Uterine smooth muscle cell (primary cell): ENCODE measurements at places on chromosomes 2 and 18. TPM values are rescaled to one million over a fixed set of nuclear protein-coding genes. Genes with fewer than 3 reads are reported as not detected.

The MAP3K19 gene
- total RNA-seq: not detected in 2 replicates

The TMEM200C gene
- total RNA-seq: 0.11 and 0.12 TPM in 2 replicates

The SOX11 gene
- 0.37 and 0.66 TPM in 2 replicates for total RNA-seq

The DYTN gene
- total RNA-seq: not detected in 2 replicates

The ABCG5 gene
- total RNA-seq: not detected in 2 replicates

The CDH19 gene
- under 0.01 TPM in 1 of 2 replicates, not detected in the other for total RNA-seq

The ARID5A gene
- total RNA-seq: 11.0 and 11.8 TPM in 2 replicates

The IL18RAP gene
- total RNA-seq: not detected in 2 replicates

The PRSS56 gene
- not detected in 2 replicates for total RNA-seq

The NT5C1B gene
- 0.33 TPM in 1 of 2 replicates, not detected in the other for total RNA-seq

The ALKAL2 gene
- not detected in 2 replicates for total RNA-seq

The RAB31 gene
- 50.5 and 71.5 TPM in 2 replicates for total RNA-seq

The SFT2D3 gene
- total RNA-seq: 5.5 and 5.9 TPM in 2 replicates

The MOGAT1 gene
- not detected in 2 replicates for total RNA-seq

The SPATA3 gene
- total RNA-seq: not detected in 2 replicates

The NT5DC4 gene
- 0.11 TPM in 1 of 2 replicates, not detected in the other for total RNA-seq

The LYPD6 gene
- 3.6 and 4.4 TPM in 2 replicates for total RNA-seq

The TRAPPC12 gene
- total RNA-seq: 57.3 and 71.7 TPM in 2 replicates

The SKOR2 gene
- not detected in 2 replicates for total RNA-seq

The REG3A gene
- total RNA-seq: not detected in 2 replicates

The RGPD3 gene
- 0.33 and 0.37 TPM in 2 replicates for total RNA-seq

The INPP5D gene
- total RNA-seq: 0.11 and 1.6 TPM in 2 replicates

The ELOA2 gene
- total RNA-seq: not detected in 2 replicates

The KIF1A gene
- not detected in 2 replicates for total RNA-seq

The MROH2A gene
- total RNA-seq: not detected in 2 replicates

The NOSTRIN gene
- total RNA-seq: 0.11 and 0.12 TPM in 2 replicates

The G6PC2 gene
- not detected in 2 replicates for total RNA-seq

The CCT7 gene
- total RNA-seq: 421 and 604 TPM in 2 replicates
